Neural progenitor cell (in vitro differentiated cells): ENCODE measurements at places on chromosomes 1 and 21.

- DNase-seq: no peak
Observed at GRCh38 chr1:61441723-61442262, 283.1 kb downstream of the TM2D1 start.

DNA sequence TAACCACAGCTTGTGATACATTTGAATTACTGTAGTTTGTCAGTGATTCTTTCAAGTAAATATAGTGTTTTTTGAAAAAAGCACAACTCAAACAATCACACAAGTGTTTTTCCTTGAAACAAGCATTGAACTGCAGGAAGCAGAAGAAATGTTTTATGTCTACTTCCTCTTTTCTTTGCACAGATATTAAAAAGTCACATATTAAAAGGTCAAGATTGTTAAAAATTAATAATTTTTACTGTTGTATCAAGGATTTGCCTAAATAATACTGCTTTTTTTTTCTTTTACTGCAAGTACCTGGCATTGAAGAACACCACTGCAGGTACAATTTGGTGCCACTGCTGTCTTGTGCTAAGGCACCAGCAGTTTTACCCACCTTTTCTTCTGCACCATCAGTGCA is 214.2 kb upstream of the C1orf105 start:
- no peak for DNase-seq

- DNase-seq: no peak
Observed at GRCh38 chr1:168054117-168054516, 82.6 kb downstream of the GPR161 start.

GRCh38 chr1:166174108-166174507 is 7.3 kb upstream of the FAM78B start:
- no peak for DNase-seq

GRCh38 chr21:38268864-38269575 is 12.2 kb downstream of the KCNJ15 start:
- no peak for DNase-seq

GRCh38 chr1:203153051-203153988 is 22.3 kb downstream of the MYBPH start:
- DNase-seq: peak; percentile 47

DNA sequence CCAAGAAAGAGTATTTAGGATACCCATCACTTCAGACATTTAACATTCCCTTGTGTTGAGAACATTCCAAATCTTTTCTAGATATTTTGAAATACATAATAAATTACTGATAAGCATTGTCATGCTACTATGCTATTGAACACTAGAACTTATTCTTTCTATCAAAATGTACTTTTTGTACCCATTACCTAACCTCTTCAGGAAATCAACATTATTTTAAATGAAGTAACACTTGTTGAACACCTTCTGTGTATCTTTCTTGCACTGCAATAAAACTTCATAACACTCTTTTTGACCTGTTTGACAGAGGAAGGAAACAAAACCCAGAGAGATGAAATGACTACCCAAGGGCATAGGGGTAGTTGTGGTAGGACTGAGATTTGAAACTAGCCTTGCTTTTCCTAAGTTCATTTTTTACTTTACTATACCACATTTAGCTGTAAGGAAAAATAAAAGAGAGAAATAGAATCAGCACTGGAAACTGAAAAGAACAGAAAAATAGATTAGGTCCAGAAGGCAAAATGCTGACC is 99.4 kb downstream of the UCHL5 start:
- DNase-seq: no peak

- no peak for DNase-seq
Observed at GRCh38 chr1:51558375-51558924, 39.4 kb upstream of the EPS15 start.

DNA sequence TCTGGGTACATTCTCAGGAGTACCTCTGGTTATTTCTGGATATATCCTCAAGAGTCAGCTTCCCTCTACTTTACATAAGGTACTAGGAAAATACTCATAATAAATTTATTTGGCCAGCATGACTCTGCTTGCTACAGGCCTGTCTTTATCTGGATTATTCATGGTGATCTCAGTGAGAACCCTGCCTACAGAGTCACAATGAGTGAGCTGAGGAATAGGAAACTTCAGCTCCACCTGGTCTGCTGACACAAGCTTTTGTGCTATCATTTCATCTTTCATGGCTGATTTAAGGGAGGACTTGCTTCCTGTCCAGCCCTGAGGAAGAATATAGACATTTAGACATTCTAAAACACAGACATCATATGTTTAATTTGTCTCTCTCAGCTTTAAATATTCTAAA is 19.5 kb upstream of the SUCO start:
- no peak for DNase-seq

DNA sequence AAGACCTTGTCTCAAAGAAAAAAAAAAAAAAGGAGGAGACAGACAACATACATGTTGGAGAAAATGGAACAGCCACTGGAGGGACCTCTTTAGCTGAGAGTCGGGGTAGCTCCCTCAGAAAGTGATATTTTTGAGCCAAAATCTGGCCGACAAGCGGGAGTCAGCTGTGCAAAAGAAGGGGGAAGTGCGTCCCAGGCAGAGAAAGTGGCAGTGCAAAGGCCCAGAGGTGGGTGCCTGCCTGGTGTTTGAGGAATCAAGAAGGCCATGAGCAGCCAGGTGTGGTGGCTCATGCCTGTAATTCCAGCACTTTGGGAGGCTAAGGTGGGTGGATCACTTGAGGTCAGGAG is 6.1 kb upstream of the CROCC start:
- DNase-seq: no peak

- DNase-seq: no peak
Observed at GRCh38 chr1:226881515-226882185, 11.2 kb downstream of the PSEN2 start.

- peak; percentile 16 for DNase-seq
Observed at GRCh38 chr1:66239834-66240233, 294.1 kb upstream of the SGIP1 start.

- DNase-seq: no peak
Observed at GRCh38 chr1:174956976-174957375, 42.8 kb upstream of the CACYBP start.

DNA sequence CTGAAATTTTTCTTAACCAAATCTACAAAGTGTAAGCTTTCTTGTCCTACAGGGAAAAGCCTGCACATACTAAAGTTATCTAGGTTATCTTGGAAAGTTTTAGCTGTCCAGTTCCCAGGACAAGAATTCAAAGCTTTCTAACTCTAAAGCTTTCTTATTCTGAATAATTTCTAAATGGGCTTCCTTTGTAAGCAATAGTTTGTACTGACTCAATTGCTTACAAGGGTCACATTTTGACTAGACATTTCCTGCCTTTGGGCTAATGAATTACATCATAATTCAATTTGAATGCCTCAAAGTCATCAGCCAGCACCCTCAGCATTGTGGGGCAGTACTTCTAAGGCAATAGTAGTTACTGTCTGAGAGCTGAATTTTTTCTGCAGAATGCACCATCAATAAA is 223.0 kb downstream of the LTN1 start:
- no peak for DNase-seq

GRCh38 chr1:176826265-176826664 is 338.2 kb downstream of the ASTN1 start:
- no peak for DNase-seq

DNA sequence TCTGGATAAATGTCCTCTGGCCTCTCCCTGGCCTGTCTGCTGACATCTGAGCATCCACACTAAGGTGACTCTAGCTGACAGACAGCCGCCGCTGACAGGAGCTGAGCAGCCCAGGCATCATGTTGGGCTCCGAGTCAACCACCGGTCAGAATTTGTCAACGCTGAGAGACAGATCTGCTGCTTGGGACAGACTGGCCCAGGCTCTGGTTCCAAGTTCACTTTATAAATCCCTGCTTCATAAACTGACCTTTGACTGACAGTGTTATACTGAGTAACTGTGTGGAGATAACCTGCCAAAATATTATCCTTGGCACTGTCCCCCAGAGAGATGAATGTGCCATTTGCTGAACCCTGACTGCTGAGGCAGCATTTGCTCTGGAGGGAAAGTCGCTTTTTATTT is 616.7 kb downstream of the NPHP4 start:
- no peak for DNase-seq

DNA sequence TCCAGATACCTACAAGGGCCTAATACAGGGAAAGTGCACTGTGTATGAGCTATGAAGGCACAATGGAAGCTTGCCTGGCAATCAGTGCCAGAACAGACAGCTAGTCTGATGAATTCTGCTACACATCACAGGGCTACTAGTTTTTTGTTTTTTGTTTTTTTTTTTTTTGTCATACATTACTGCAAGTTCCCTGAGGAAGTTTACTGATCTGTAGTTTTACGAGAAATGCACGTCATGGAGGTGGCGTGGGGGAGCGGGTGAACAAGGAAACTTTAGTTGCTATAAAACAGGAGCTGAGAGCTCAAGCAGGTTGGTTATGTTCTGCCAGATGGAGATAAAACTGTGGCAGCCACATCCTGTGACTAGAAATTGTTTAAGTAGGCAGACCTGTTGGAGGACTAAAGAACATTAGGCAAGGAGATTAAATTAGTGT is 17.7 kb downstream of the PTPRC start:
- no peak for DNase-seq

GRCh38 chr1:109917051-109917767 is 6.6 kb downstream of the CSF1 start:
- DNase-seq: no peak

DNA sequence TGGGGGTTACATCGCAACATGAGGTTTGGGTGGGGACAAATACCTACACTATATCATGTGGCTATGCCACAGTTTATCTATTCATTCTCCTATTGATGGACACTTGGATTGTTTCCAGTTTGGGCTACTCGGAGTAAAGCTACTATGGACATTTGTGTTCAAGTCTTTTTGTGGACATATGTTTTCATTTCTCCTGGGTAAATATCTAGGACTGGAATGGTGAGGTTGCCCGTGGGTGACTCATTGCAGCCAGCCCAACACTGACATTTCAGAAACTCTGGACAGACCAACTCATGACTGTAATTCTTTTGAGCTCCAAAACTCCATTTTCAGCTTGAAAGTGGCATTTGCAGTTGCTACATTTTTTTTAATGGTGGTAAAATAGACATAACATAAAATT is 82.7 kb downstream of the KAZN start:
- DNase-seq: no peak

DNA sequence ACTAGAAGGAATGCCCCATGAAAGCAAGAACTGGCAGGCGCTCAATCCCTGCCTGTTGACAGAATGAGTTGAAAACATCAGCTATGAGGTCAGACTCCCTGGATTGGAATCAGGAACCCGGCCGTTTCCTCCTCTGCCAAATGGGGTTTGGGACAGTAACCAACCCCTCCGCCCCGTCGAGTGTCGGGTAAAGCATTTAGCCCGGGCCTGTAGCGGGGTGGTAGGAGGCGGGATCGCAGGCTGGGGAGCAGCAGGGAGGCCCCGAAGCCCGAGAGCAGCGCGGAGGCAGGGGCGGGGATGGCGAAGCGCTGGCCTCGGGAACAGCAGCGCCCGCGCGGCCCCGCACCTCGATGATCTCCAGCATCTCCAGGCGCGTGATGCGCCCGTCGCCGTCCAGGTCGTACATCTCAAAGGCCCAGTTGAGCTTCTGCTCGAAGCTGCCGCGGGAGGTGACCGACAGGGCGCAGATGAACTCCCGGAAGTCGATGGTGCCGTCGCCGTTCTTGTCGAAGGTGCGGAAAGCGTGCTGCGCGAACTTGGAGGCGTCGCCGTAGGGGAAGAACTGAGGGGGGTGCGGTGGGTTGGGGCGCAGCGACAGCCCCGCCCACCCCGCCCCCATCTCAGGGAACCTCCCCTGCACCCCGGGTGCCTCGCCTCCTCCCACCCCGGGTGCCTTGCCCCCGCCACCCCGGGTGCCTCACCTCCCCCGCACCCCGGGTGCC is 7.5 kb downstream of the HPCAL4 start:
- DNase-seq: peak; percentile 35

DNA sequence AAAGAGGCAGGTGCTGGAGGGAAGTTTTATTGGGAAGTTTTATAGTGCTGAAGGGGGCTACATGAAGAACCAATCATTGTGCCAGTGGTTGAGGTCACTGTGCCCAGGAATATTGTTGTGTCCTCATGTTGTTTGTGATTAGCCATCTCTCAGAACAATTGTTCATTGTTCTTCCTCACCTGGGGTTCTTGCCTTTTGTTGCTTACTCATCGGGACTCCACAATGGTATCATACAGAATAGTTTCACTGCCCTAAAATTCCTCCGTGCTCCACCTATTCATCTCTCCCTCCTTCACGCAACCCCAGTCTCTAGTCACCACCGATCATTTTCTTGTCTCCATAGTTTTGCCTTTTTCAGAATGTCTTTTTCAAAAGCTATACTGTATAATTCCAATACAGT is 38.9 kb upstream of the CDC14A start:
- no peak for DNase-seq

- no peak for DNase-seq
Observed at GRCh38 chr1:223796210-223796609, 49.5 kb downstream of the TP53BP2 start.

GRCh38 chr21:33761441-33762036 is 119.2 kb downstream of the ITSN1 start:
- no peak for DNase-seq

DNA sequence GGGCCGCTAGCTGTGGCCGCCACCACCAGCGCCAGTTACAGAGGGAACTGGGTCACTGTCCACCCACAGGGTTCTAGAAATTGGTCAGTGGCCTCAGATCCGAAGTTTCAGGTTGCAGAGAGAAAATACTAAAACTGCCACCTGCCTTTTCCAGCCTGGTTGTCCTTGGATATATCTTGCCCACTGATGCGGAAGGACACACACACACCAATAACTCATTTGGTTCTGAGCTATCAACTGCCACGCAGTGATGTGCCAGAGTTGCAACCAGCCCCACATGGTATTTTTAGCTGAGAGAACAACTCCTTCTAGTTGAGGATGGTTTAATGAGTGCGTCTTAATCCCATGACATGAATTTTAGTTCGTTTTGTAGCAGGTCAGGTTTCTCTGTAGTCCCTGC is 68.1 kb downstream of the SH3BGR start:
- DNase-seq: no peak

- DNase-seq: no peak
Observed at GRCh38 chr1:212346601-212347000, 61.4 kb downstream of the PPP2R5A start.

GRCh38 chr1:173330149-173330951 is 123.2 kb upstream of the TNFSF4 start:
- no peak for DNase-seq

DNA sequence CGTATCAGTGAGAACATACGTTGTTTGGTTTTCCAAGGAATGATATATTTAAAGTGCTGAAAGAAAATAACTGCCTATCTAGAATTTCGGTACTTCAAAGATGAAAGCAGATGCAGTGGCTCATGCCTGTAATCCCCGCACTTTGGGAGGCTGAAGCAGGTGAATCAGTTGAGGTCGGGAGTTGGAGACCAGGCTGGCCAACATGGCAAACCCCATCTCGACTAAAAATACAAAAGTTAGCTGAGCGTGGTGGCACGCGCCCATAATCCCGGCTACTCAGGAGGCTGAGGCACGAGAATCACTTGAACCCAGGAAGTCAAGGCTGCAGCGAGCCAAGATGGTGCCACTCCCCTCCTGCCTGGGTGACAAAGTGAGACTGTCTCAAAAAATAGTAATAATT is 16.4 kb downstream of the CD244 start:
- no peak for DNase-seq

- peak; percentile 74 for DNase-seq
Observed at GRCh38 chr1:155938220-155938627, 3.2 kb upstream of the RXFP4 start.

GRCh38 chr1:204618148-204618760 is 67.3 kb downstream of the LRRN2 start:
- no peak for DNase-seq
